ENCODE measurements at places on chromosomes 1 and 21.

DNA sequence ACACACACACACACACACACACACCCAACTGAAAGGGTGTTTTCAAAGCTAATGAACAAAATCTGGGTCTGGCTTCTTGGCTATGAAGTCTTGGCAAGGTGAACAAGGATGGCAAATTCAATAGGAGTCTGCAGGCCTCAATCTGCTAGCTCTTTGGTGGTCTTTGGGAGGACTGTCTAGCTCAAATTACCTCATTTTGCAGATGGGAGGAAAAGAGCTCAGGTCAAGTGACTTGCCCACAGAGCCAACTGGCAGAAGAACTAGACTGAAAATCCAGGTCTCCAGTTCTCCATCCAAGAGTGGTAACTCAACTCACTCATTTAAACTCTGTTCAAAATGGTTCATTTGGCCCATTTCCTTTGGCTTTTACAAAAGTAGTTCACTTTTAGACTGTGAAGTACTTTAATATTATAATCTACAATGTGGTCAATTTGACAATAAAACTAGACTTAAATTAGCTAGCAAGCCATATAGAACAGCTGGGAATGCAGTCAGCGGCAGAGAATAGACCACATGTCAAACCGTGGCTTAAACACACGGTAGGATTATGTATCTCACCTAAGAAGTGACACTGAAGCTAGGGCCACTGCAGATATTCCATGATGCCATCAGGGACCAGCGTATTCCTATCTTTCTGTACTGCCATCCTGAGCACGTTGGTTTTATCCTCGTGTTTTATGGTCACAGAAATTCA is 112.9 kb downstream of the APP start:
- DNase-seq, result no peak

DNA sequence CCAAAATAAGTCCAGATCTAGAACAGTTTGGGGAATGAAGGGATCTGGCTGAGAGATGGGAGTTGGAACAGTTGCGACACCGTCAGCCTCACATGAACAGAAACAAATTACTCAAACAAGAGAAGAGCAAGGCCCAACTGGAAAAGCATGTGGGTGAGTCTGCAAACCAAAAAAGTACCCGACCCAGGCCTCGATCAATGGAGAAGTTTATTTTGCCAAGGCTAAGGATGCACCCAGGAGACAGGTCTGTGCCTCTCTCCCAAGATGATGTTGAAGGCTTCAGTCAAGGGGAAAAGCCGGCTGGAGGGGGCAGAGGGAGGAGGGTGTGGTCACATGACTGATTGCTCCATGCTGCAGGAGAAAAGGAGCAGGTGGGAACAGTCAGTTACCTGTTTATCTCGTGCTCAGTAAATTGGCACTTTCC is 42.3 kb downstream of the KRTAP10-1 start:
- DNase-seq, result no peak

- DNase-seq, result no peak
These were observed 15.4 kb downstream of the NGF start for GRCh38 chr1:115322631-115323030.

DNA sequence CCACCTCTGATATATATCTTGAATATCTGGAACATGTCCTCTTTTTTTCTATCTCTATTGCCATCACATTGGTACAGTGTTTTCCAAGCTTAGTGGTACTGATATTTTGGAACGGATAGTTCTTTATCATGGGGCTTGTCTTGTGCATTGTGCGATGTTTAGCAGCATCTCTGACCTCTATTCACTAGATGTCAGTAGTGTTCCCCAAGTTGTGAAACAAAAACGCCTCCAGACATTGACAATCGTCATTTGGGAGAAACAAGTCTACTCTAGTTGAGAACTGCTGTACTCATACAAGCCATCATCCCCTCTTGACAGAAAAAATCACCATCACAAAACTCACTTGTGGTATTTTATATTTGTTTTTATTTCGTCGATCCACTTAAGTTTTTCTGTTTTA is 79.7 kb upstream of the CHODL start:
- no peak for DNase-seq

GRCh38 chr1:155507945-155508344 is 54.7 kb downstream of the ASH1L start:
- no peak for DNase-seq
